Esophagus squamous epithelium (tissue), 5 donors: ENCODE measurements at places on chromosomes 1 and 21. TPM values are rescaled to one million over a fixed set of nuclear protein-coding genes. Genes with fewer than 3 reads are reported as not detected.

DNA sequence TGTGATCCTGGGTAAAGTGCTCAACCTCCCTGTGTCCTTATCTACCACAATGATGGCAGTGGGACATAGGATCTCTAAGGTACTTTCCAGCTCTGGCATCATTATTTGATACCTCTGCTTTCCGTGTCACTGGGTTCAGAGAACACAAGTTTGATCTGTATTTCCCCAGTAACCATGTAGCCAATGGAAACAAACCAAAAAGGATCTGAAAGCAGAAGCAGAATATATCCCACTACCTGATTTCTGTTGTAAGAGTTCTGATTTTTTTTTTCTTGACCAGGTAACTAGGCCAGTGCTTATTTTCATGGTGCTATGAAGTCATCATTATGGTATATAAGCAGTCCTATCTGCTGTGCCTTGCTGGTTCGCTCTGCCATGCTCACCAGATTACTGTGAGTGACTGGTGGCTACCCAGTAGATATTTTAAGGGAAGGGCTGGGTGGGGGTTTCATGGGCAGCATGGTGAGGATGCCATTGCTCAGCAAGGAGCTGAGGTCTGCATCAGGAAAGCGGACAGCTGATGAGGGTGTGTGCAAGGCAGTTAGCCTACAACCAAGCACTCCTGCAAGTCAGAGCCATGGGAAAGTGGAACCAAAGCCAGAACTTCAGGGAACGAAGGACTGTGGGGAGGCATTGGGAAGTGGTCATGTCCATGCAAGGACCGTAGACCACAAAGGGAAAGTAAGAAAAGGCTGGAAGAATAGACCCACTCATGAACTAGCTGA lies 104.9 kb upstream of the EDEM3 start:
- H3K27ac ChIP-seq = no peak overlapping the region
- no peaks in the 10 kb centered on the region for H3K27me3 ChIP-seq
- H3K4me3 ChIP-seq = no peak overlapping the region
- no peaks in the 10 kb centered on the region for H3K36me3 ChIP-seq

GRCh38 chr21:43597052-43597451 lies 62.2 kb downstream of the HSF2BP start:
- H3K4me3 ChIP-seq = no peak overlapping the region
- no peak overlapping the region for H3K27ac ChIP-seq
- H3K27me3 ChIP-seq = no peaks in the 10 kb centered on the region
- H3K36me3 ChIP-seq = no peaks in the 10 kb centered on the region

DNA sequence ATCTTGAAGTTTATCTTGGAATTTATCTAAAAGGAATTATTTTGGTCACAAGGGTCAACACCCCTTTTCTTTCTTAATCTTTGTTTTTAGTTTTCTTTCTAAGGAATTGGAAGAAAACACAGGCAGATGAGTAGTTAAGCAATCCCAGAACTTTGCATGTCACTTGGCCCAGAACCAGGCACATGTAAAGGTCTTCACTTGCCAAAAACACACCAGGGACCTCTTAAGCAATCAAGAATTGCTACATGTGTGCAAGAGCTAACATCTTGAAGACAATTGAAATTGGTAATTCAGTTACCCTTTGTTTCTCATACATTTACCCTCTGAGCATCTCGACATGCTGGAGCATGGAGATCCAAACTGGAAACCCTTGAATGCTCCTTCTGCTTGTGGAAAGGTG lies 114.2 kb downstream of the ZC3H11B start:
- H3K27ac ChIP-seq = no peak overlapping the region
- H3K36me3 ChIP-seq = no peaks in the 10 kb centered on the region
- DNase-seq = no peak

DNA sequence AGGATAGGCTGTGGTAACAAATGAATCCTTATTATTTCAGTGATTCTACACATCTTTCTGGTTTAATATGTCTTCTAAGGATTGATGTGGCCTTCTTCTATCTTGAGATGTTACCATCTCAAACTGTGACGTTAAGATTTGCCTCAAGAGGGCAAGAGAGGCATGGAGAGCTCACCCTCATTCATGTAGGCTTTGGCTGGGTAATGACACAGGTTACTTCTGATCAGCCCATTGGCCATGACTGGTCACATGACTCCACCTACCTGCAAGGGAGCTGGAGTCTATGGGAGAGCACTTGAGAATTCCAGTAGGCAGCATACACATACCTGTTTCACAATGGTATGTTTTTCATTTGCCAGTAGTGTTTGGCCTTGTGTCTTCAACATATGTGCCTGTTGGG lies 30.0 kb downstream of the CACHD1 start:
- no peaks in the 10 kb centered on the region for H3K36me3 ChIP-seq
- H3K4me1 ChIP-seq = no peaks in the 10 kb centered on the region
- H3K27me3 ChIP-seq = no peaks in the 10 kb centered on the region
- no peak overlapping the region for H3K27ac ChIP-seq
- DNase-seq = no peak

- no peak for DNase-seq
- no peak overlapping the region for H3K4me3 ChIP-seq
- peaks cover 41% of the 10 kb centered on the region for H3K4me1 ChIP-seq
- no peaks in the 10 kb centered on the region for H3K27me3 ChIP-seq
Observed at GRCh38 chr1:52059321-52059720, 3.2 kb downstream of the BTF3L4 start.

- H3K27me3 ChIP-seq = no peaks in the 10 kb centered on the region
- H3K4me3 ChIP-seq = no peak overlapping the region
- DNase-seq = no peak
- H3K4me1 ChIP-seq = peaks cover 10% of the 10 kb centered on the region
- no peaks in the 10 kb centered on the region for H3K36me3 ChIP-seq
Observed at GRCh38 chr1:1285102-1285571, 4.9 kb downstream of the SCNN1D start.

The KRTAP13-3 gene
- not detected for total RNA-seq

The MCOLN3 gene
- total RNA-seq = 0.61 TPM

The TMPRSS2 gene
- total RNA-seq = 50.5 TPM
